ENCODE measurements at places on chromosomes 7 and 10. TPM values are rescaled to one million over a fixed set of nuclear protein-coding genes. Genes with fewer than 3 reads are reported as not detected.

The CCNJ gene
- total RNA-seq = 7.6 TPM

The PTEN gene
- 199 TPM for total RNA-seq

The GHRHR gene
- not detected for total RNA-seq

The COL28A1 gene
- under 0.01 TPM for total RNA-seq

The GATA3 gene
- total RNA-seq = not detected

The CRYGN gene
- total RNA-seq = 0.16 TPM

The ADRB1 gene
- not detected for total RNA-seq

The CHST3 gene
- 52.9 TPM for total RNA-seq

The HHEX gene
- 1.3 TPM for total RNA-seq

Data from hair follicle dermal papilla cell (primary cell).